ENCODE measurements at places on chromosomes 12 and 14.

GRCh38 chr14:105201156-105201924, 20.2 kb upstream of the NUDT14 start:
- no peak for DNase-seq

- DNase-seq = no peak
Measured at GRCh38 chr14:78238141-78238540, 68.0 kb downstream of the NRXN3 start.

DNA sequence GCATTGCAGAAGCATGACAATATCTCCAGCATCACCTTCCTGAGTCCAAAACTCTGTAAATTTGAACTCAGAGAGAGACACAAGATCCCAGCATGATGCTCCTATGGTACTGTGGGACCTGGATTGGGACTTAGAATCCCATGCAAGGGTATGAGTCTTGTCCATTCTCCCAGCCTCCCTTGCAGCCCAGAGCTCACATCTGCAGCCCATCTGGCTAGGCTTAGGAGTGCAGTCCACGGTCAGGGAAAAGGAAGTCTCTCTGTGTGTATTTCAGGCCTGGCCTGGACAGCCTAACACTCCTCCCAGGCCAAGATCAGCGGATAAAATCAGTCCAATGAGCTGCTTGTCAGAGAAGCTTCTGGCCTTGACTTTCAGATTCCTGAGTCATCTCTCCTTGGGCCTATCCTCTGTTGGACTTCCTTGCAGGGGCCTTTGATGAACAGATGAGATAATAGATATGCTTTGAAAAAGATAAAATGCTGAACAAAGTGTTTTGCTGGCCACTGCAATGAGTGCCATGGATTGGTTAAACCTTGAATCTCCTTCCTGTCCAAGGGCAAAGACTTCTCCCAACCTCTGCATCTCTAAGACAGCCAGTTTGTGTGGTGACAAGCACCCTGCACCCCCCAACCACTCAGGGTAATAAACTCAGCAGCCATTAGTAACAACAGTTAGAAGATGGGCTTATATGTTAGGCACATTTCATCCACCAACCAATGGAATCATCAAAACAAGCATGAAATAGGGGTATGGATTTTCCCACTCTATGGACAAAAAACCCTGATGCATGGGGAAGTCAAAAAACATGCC, 412.8 kb upstream of the TBX3 start:
- no peak for DNase-seq

DNA sequence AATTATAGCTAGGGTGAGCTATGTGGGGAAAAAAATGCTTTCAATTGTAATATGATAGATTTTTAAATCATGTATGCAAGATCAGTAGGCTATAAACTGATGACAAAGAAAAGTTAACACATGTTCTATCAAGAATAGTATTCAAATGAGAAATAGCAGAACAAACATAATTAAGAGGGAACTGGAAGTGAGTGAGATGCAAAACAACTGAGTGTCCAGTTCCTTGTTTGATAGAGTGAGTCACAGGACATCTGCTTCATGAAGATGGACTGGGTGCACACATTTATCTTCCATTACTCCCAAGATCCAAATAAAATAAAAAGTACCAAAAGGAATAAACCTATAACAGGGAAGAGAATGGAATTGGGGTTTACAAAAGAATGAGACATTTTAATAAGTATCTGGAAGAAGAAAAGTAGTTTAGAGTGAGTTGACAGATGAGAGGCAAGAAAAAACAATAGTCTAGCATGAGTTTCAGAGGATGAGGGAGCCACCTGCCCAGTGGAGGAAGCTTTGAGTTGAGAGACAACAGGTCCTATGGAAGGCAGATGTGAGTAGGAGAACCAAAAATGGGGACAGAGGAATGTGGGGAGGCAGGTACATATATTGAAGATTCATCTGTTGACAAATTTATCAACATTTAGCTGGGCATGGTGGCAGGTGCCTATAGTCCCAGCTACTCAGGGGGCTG, 178.1 kb upstream of the ARHGAP5 start:
- no peak for DNase-seq

DNA sequence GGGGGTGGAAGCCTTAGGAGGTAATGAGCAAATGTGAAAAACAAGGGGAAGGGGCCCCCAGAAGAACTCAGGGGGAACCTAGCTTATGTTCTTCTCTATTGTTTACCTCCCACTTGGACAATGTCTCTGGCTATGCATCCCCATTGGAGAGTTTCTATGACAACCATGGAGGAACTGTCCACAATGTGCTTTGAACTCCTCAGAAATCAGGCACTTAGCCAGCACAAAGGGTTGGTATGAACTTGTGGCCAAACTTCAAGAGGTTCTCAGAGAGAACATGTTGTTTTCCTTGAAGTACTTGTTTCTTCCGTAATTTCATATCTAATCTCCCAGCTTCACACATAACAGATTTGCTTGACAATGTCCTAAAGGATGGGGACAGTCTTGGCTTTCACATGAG, 202.8 kb upstream of the PELI2 start:
- DNase-seq = no peak

GRCh38 chr14:101318271-101318670, 243.0 kb upstream of the DIO3 start:
- DNase-seq = no peak

GRCh38 chr12:14186193-14186502, 179.3 kb upstream of the ATF7IP start:
- DNase-seq = no peak

GRCh38 chr14:69910871-69911270, 31.7 kb downstream of the SMOC1 start:
- no peak for DNase-seq

DNA sequence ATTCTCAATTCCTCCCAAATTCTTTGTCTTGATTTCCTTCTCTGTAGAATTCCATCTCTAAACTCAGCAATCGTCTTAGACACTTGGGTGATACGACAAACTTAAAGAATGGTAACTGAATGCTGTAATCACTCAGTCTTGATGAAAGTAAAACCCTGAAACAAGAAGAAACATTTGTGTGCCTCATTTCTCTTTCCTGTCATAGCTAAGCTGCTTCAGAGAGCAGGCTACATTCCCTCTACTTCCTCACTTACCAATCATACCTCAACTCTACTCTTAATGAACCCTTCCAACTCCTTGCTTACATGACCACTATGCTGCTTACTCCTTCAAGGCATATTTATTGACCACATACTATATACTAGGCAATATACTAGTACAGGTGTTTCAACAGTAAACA, 8.3 kb downstream of the MAP4K5 start:
- DNase-seq = no peak

- DNase-seq = no peak
Measured at GRCh38 chr14:56996721-56997399, 186.6 kb upstream of the OTX2 start.

DNA sequence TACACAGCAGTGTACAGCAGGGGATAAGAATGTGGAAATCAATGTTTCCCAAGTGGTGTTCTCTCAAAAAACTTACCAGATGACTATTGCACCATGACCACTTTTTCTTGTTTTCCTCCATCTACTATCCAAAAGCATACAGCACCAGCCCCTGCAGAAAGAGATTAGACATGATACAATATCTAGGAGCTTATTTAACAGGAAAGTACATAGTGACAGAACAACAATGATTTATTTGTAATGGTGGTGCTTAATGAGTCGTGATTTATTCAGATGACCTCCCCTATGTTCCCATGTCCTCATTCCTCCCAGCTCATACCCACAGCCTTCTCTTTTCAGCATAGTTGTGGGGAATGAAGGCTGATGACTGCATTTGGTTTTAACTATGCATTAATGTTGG, 413.6 kb downstream of the BTG1 start:
- no peak for DNase-seq

GRCh38 chr14:37447883-37448391, 147.1 kb downstream of the FOXA1 start:
- no peak for DNase-seq

DNA sequence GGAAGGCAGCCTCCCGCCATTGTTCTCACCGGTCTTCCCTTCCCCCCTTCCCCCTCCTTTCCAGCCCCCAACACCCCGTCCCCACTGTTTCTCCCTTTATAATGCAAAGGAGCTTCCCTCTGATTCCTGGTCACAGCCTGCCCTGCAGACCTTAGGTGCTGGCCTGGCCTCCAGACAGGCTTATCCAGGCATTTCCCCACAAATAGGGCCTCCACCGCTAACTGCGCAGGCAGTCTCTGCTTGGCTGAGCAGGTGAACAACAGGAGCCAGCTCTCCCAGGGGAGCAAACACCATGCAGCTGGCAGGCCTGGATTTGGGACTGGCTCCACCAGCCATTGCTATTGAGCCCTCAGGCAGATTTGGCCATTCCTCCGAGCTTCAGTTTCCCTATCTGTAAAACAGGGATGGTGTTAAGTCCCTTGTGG, 46.0 kb downstream of the SMIM41 start:
- no peak for DNase-seq

DNA sequence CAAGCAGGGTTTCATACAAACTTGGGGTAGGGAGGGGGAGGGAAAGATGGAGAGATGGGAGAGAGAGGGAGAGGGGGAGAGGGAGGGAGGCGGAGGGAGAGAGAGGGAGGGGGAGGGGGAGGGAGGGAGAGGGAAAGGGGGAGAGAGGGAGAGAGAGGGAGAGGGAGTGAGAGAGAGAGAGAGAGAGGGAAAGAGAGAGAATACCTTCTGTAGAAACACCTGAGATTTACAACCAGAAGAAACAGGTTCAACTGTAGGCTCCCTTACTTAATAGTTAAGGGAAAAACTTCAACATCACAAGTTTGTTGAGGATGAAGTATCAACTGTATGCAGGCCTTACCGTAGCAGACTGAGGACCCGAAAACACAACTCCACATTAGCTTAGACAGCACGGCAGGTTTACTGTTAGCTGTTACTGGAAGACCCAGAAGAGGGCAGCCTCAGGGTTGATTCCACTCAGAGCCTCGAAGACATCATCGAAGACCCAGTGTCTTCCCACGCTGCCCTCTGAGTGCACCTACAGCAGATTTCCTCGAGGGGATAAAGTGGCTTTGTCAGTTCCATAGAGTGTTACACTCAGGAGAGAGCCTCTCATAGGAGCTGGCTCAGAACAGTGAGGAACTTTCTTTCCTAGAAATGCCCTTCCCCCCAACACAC, 72.4 kb downstream of the NT5DC3 start:
- DNase-seq = no peak

DNA sequence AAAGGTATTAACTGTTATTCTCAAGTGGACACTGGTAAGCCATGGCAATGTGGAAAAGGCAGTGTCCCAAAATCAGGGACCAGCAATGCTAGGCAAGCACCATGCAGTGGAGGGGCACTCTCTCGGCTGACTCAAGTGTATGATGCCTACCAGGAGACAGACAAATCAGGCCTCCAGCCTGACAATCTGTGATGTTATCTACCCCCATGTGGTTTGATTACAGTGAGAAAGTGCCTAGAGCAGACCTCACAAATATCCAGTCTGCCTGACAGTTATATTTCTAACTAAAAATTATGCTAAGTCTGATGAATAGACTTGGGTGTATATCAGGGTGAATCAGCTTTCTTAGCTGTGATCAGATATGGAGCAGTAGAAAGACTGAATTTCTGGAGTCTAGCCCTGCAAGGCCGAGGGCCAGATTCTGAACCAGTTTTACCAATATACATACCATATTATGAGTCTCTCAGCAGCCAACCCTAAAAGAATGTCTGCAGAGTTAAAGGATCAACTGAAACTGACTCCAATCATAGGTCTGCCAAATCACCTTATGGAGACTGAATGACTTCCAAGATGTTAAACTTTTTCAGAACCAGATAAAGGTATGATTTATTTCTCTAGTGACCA, 3.2 kb downstream of the PLBD1 start:
- no peak for DNase-seq

DNA sequence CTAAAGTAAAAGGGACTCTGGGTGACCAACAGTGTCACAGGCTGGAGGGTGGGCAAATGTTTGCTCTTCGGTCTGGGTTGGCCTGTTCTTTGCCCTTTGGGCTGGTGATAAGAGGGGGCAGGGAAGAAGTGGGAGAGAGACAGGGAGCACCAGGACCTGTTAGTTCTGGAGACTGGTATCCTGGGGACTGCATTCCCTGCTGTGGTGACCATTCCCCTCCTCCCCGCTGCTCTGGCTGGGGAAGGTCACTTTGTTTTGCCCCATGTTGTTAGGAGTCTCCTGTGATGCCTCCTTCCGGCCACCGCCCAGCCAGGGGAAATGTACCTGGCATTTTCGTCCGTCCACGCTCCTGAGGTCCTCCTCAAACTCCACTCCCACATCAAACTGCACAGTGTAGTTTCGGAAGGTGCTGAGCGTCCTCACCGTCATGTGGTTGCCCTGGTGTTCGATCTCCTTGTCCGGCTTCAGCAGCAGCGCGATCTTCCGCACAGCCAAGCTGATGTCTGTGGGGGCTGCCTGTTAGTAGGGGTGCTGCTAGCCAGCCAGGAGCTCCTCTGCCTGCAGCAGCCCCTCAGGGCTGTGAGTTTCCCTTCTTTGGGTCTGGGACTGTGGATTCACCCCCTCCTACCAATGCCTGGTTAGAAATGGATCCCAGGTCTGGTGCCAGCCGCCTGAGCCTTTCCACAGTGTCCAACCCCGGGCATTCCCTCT, 618 bp downstream of the RBP5 start:
- DNase-seq = no peak

DNA sequence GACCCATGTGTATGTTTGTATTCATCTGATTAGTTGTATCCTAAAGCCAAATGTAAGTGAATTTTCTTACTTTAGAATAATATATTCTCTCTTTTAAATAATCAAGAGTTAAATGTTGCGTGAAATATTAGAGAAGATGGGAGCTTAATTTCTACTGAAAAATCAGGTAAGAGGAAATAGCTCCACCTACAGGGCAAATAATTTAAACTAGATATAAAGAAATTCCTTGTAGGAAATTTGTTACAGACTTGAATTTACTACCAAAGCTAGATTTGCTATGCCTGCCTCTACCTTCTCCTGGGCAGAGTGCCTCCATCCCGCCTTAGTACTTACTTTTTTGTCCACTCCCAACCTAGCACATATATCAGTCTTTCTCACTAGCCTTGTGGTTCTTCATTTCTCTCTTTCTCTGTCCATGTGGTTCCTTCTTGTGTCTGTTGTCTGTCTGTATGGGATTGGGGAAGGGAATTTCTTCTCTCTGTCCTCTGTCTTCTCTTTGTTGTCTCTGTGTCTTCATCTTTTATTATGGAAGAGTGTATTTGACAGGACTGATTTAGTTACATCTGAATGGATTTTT, 44.7 kb downstream of the PALS1 start:
- peak; percentile 53 for DNase-seq

DNA sequence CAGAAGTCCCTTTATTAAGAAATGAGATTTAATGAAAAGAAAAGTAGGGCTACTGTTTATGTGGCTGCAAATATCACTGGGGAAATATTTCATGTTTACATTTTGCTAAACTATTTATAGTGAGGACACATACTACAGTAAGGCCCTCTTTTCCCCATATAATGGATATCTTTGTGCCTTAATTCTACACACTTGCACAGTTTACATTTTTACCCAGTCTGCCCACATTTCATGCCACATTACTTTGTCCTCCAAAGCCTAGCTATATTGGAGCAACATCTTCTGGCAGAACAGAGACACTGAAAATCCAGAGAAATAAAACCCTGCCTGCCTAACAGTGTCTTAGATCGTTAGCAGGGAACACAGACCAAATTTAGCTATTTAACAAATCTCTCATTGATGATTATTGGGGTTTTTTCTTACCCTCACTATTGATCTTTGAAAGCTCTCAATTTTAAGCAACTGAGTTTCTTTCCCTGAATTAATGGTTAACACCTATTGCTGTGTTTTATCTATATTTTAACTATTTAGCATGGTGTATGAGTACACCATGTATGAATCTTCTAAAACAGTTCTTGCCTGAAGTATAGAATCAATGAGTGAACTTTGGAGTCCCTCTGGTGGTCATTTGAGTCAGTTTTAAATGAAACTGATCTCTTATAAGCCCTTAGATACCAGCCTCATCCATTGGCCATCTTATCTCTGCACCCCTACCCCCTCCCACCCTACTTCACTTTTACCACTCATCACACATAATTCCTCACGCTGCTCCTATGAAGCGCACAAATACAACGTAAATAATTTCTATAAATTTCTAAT, 170.2 kb downstream of the BCAT1 start:
- DNase-seq = no peak

Measured in COR-L47 (cell line).